COR-L47 (cell line): ENCODE measurements at places on chromosomes 1 and 21.
A peak's percentile ranks its signal among the peaks of the same experiment; 100 is the strongest.

DNA sequence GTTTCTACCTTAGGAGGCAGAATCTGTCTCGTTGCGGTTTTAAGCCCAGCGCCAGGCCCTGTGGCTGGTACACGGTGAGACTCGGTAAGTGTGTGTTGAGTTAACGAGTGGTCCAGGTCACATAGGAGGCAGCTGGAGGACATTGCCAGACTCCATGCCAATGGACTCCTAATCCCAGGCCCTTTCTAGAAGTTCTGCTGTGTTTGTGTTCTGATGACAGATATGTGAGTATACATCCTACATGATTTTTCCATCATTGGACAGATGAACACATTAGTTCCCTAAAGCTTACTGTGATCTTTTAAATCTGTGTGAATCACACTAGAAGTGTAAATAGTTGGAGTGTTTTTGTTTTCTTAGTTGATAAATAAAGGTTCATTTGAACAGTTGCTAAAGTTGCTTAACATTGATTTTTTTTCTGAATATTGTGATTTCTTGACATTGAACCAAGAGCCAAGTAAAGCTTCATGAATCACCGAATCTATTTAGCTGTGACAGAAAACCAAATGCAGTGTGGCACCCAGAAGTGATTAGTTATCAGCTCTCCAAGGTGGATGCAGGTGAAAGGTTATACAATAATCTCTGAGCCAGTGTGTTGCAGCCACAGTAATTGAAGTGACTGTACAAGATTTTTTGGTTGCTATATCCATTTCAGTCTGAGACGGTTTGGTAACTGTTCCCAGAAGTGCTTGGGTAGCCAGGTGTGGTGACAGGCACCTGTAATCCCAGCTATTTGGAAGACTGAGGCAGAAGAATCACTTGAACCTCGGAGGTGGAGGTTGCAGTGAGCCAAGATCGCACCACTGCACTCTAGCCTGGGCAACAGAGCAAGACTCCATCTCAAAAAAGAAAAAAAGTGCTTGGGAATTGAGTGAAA, 46.3 kb downstream of the DOP1B start:
- DNase-seq, result no peak

GRCh38 chr1:109499661-109500536, 6.0 kb downstream of the CYB561D1 start:
- peak; percentile 35 for DNase-seq

DNA sequence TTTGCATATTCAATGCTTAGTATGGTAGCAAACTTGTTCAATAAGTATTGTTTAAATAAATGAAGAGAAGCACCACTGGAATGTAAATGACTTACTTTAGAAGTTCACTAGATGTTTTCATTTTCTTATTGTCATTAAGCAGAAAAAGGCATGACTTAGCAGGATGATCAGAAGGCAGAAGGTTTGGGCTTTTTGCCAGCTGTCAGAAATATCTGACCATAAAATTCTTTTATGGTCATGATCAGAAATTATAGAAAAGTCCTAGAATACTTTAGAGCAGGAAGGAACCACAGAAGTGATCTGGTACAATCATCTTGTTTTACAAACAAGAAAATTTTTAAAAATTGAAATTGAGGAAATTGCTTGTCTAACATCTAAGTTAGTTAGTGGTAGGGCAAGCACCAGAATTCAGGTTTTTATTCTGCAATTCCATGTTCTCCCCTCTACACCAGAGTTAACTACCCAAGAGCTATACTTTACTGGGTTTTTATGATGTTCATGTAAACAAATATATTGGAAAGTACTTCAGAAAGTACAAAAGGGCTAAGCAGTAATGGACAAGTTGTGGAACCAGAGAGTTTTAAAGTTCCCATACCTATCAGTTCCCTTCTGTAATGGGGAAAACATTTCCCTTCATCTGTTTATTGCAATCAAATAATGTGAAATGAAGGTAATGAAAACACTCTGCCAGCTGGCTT, 10.1 kb downstream of the FMO5 start:
- no peak for DNase-seq

DNA sequence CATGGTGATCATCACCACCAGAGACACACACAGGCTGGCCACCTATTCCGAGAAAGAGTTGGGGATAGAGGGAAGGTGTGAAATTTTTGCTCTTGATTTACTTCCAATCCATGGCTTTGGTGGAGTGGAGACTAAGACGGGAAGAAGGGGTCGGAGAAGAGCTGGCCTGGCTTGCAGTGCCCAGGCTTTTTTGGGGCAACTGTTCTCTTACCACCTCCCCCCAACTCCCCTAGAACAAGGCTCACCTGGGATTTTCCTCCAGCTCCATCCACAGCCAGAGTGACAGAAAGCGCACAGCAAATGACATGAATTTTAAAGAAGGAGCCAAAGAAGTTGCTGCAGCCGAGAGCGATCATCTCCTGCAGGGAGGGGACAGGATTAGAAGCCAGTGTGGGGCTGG, 16.0 kb downstream of the SLC26A9 start:
- no peak for DNase-seq
